Osteocyte (in vitro differentiated cells): ENCODE measurements at places on chromosomes 11 and 22. TPM values are rescaled to one million over a fixed set of nuclear protein-coding genes. Genes with fewer than 3 reads are reported as not detected.

GRCh38 chr11:20156280-20156875, 3.9 kb downstream of the DBX1 start:
- DNase-seq = no peak

DNA sequence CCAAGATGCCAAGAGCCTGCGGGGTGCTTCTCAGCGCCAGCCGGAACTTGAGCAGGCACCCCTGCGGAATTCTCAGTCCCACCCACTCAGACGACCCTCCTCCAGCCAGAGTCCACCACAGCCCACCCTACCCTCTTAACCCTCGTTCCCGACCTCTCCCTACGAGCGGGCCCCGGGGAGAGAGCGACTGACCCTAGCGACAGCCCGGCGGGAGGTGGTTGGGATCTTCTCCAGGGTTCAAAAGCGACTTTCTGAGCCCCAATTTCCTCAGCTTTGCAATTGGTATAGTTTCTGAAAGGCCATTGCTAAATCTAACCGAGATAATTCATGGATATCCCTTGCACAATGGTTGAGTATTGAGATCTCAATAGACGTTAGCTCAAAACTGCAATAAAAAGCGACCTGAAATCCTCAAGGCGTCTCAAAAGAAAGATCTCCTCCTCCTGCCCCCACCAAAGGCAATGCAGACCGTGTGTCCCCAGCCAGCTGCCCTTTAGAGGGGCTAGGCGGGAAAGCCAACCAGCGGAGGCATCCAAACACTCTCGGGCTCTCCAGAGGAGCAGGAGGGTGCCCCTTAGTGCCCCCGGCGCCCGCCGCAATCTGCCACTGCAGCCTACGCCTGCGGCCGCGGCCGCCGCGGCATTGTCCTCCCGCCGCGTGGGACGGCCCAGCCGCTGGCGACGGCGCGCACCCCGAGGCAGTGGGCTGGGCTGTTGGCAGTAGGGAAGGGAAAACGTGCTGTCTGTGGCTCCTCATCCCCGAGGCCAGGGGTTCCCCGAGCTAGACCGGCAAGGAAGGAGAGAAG, 1.5 kb upstream of the SLC6A5 start:
- no peak for DNase-seq

- no peak for DNase-seq
Observed at GRCh38 chr22:20155330-20156041, 4.6 kb upstream of the CCDC188 start.

- no peak for DNase-seq
Observed at GRCh38 chr11:11561991-11562390, 59.8 kb downstream of the GALNT18 start.

DNA sequence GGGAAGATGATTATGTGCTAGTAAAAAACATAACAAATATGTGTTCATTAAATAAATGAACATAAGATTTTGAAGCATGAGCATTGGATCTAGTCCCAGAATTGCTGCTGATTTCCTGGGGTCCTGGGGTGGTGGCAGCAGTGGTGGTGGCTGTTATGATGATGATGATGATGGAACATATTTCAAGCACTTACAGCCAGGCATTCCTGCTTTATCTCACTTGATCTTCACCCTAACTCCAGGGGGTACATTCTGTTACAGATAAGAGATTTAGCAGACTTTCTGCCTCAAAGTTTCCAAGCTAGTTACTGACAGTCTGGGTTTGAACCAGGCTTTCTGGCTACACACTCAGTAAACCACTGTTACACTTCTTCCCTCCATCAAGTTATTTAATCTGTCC, 5.2 kb downstream of the TRAPPC4 start:
- DNase-seq = no peak

DNA sequence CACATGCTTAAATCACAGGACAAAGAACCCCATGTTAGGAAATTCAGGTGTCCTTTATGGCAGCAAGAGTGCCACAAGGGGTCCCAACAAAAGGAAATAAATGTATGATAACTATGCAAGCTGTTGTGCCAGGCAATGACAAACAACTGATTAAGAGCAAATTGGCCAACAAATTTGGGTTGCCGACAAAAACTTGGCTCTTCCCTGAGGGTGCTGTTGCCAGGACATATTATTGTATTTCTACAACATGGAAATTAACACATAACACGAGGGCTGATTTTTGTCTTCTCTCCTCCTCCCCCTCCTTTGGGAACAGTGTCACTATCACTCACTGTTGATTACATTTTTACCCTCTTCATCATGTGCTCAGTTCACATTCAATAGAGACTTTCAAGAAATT, 56.0 kb downstream of the LRRC4C start:
- DNase-seq = no peak

DNA sequence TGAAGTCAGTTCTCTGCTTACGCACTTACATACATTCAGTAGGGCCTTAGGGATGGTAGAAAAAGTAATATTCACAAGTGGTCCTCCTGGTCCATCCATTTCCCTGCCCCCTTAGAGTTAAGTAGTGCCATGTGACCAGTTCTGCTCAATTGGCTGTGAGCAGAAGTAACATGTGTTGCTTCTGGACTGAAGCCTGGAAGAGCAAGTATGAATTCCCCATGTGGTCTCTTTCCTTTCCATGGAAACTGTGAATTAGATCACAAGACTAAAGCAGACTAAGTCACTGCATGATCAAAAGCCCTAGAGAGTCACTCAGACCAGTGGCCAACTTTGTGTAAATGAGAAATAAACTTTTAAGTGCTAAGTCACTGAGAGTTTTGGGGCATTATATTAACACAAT, 341.7 kb upstream of the CADM1 start:
- DNase-seq = no peak

DNA sequence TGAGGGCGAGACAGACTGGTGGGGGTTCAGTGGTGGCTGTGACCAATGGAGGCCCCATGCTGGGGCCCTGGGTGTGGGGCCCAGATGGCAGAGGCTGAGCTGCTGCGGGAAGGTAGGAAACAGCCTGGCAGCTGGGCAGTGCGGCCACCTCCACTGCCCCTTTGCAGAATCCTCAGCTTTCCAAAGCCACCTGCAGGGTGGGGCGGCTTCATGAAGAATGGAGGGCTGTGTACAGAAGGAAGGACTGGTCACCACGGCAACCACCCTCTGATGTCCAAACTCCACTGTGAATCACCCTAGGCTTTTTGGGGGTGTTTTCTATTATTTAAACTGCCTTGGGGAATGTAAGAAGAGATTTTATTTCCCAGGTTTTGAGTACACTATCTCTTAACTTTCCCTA, 166.3 kb upstream of the NAV2 start:
- DNase-seq = no peak

DNA sequence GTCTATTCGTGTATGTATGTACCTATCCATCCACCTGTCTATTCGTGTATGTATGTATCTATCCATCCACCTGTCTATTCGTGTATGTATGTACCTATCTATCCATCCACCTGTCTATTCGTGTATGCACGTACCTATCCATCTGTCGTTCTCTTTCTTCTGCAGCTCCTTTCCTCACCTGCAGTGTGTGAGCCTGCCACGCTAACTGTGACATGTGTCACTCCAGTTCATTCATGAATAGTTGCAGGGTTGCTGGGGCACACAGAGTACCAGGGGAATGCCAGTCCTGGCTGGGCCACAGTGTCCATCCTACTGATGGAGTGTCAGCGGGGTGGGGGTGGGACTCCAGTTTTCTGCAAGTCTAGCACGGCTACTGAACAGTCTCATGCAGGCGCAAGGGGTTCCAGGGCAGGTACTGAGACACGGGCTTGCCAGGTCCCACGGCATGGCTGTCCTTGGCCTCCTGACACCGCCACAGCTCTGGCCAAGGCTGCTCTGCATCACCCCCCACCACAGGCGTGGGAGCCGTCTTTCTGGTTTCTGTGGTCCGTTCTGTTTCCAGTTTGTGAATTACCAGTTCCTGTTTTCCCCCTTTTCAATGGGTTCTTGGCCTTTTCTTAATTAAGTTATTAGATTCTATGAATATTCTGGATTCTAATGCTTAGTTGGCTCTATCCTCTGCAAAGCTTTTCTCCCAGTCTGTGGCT, 88.8 kb upstream of the CLDN5 start:
- DNase-seq = no peak

GRCh38 chr11:133984828-133985227, 28.1 kb upstream of the IGSF9B start:
- DNase-seq = no peak

DNA sequence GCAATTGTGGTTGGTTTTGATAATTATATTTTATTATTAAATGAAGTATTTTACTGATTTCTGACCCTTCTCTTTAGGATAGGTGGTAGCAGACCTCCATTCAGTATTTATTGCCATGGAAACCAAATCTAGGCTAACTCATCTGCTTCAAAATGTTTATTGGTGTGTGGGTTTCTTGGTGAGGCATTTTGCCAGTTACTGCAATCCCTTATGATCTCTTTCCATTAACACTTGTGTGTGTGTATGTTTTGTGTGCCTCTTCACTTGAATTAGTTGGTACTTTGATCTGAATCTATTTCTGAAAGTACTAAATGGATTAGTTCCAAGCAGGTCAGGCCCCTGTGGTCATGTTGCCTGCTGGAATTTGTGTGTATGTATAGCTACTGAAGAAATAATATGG, 184.4 kb upstream of the C11orf87 start:
- DNase-seq = no peak

DNA sequence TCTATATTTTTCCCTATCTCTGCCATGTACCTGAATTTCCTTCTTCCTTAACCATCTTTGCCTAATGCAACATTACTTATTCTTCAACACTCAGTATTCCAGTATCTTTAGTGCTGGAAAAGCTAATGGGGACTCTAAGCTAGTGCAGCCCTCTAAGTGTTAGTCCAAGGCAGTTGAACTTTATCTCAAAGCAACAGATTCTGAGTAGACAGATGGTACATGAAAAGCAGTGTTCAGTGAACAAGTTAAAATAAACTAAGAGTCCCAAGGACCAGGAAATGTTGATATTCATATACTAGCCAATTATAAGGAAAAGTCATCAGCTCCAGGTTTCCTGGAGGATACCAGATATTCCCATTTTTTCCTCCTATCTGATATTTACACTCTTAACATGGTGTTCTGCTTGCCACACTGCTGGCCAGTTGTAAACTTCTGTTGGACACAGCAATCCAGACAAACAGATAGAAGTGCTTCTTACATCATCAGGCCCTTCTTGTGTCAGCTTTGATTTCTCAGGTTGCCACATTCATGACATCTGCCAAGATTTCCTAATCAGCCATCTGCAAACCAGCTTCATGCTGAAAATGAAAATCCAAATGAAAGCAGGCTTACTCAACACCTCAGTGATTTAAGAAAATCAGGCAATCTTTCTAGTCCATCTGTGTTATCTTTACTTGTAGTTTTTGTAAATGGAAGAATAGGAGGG, 255.9 kb upstream of the POU2AF2 start:
- DNase-seq = no peak

- no peak for DNase-seq
Observed at GRCh38 chr11:103789952-103790351, 246.5 kb upstream of the DDI1 start.

GRCh38 chr22:48321986-48322545, 1505.6 kb downstream of the BRD1 start:
- no peak for DNase-seq

DNA sequence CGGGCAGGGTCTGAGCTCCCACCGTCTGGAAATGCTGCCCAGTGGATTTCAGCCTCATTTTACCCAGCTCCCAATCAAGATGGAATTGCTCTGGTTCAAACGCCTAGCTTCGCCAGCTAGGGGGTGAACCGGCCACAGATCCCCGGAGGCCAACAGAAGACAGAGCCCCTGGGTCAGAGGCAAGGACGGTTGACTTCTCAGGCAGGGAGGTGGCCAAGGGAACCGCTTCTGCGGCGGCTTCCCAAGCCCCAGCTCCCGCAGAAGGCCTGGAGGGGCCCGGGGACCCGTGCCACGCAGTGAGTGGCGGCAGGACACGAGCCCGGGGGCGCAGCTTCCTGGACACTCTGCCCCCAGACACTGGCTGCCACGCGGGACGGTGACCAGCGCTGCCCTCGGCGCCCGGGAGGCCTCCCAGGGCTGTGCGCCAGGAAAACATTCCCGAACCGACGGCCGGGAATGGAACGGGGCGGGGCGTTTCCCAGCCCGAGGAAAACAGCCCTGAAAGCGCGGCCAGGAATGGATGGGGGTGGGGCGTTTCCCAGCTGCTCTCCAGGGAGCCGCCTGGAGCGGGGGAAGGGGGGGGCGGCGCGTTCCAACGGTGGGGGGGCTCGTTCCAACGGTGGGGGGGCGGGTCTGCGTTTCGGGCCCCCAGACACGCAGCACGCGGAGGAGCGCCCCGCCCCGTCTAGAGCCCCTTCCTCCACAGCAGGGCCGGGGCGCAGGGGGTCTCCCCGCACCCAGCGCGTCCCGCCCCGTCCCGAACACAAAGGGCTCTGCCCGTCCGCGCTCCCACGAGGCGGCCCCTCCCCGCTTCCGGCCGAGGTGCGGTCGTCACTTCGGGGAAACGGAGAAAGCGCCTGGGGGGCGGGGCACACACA, 13.5 kb upstream of the B4GALNT4 start:
- DNase-seq = peak; percentile 98

GRCh38 chr22:50027639-50028537, 15.3 kb upstream of the IL17REL start:
- DNase-seq = peak; percentile 89

DNA sequence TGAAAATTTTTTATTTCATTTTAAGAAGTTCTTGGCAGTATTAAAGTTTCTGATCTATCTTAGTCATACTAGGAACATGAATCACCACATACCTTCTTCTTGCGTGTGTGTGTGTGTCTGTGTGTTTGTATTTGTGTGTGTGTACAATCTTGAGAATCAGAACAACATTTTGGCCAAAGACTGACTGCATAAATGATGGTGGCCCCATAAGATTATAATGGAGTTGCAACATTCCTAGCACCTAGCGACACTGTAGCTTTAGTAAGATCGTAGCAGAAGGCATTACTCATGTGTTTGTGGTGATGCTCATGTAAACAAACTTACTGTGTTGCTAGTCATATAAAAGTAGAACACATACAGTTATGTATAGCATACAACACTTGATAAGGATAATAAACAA, 205.4 kb downstream of the FAM76B start:
- no peak for DNase-seq

DNA sequence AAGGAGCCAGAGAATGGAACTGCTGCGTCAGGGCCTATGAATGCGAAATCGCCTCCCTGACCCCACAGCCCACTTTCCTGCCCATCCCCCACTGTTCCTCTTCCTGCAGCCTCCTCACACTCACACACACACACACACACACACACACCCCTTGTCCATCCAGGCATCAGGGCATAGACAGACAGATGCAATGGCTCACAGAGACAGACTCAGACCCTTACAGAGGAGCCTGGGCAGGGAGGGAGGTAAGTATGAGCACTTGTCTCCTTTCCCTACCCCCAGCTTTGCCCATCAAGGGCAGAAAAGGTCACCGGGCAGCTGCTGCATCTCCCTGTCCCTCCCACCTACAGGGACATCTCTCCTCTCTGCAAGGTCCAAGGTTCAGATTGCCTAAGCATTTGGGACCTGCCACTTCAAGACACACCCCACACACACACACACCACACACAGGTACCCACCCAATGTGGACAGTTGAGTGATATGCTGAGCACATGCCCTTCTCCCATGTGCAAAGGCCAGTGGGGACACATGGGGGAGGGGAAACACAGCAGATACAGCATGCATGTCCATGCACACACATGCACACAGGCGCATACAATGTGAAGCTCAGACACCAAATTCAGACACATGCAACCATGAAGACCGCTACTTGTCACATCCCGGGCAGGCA, 2.0 kb upstream of the NRXN2 start:
- DNase-seq = no peak

The OR4D9 gene
- not detected in 2 replicates for total RNA-seq

The BACE1 gene
- total RNA-seq = 74.8 and 75.0 TPM in 2 replicates

The CCS gene
- 42.1 and 46.8 TPM in 2 replicates for total RNA-seq

The ELFN2 gene
- total RNA-seq = 0.97 and 0.99 TPM in 2 replicates

The PTDSS2 gene
- 55.3 and 56.1 TPM in 2 replicates for total RNA-seq

The PDGFD gene
- total RNA-seq = 2.2 and 3.6 TPM in 2 replicates

The AIP gene
- 76.5 and 79.9 TPM in 2 replicates for total RNA-seq

The DNAJB7 gene
- not detected in 2 replicates for total RNA-seq
